ENCODE measurements at places on chromosomes 3 and 15.
A peak's percentile ranks its signal among the peaks of the same experiment; 100 is the strongest.

- peaks cover 6% of the 10 kb centered on the region for H3K4me1 ChIP-seq
- H3K27ac ChIP-seq: no peak overlapping the region
- no peaks in the 10 kb centered on the region for H3K27me3 ChIP-seq
- DNase-seq: no peak
- H3K36me3 ChIP-seq: no peaks in the 10 kb centered on the region
Observed at GRCh38 chr3:58528629-58529028, 8.4 kb downstream of the ACOX2 start.

GRCh38 chr3:116046350-116046749 is 398.9 kb downstream of the LSAMP start:
- H3K27ac ChIP-seq: no peak overlapping the region
- H3K4me3 ChIP-seq: no peak overlapping the region
- no peak for DNase-seq
- no peaks in the 10 kb centered on the region for H3K27me3 ChIP-seq
- no peaks in the 10 kb centered on the region for H3K4me1 ChIP-seq

GRCh38 chr3:186746008-186746407 is 28.8 kb downstream of the KNG1 start:
- peak; percentile 26 for DNase-seq
- H3K4me3 ChIP-seq: no peak overlapping the region
- H3K4me1 ChIP-seq: peaks cover 4% of the 10 kb centered on the region
- no peaks in the 10 kb centered on the region for H3K36me3 ChIP-seq
- H3K27ac ChIP-seq: no peak overlapping the region
- no peaks in the 10 kb centered on the region for H3K27me3 ChIP-seq

GRCh38 chr15:83476066-83476465 is 28.9 kb downstream of the SH3GL3 start:
- no peaks in the 10 kb centered on the region for H3K4me1 ChIP-seq
- H3K27ac ChIP-seq: no peak overlapping the region
- H3K36me3 ChIP-seq: no peaks in the 10 kb centered on the region
- DNase-seq: no peak

- no peak for DNase-seq
- H3K27ac ChIP-seq: no peak overlapping the region
- no peak overlapping the region for H3K4me3 ChIP-seq
- peaks cover 10% of the 10 kb centered on the region for H3K27me3 ChIP-seq
Observed at GRCh38 chr3:150390087-150390486, 18.0 kb upstream of the TSC22D2 start.

DNA sequence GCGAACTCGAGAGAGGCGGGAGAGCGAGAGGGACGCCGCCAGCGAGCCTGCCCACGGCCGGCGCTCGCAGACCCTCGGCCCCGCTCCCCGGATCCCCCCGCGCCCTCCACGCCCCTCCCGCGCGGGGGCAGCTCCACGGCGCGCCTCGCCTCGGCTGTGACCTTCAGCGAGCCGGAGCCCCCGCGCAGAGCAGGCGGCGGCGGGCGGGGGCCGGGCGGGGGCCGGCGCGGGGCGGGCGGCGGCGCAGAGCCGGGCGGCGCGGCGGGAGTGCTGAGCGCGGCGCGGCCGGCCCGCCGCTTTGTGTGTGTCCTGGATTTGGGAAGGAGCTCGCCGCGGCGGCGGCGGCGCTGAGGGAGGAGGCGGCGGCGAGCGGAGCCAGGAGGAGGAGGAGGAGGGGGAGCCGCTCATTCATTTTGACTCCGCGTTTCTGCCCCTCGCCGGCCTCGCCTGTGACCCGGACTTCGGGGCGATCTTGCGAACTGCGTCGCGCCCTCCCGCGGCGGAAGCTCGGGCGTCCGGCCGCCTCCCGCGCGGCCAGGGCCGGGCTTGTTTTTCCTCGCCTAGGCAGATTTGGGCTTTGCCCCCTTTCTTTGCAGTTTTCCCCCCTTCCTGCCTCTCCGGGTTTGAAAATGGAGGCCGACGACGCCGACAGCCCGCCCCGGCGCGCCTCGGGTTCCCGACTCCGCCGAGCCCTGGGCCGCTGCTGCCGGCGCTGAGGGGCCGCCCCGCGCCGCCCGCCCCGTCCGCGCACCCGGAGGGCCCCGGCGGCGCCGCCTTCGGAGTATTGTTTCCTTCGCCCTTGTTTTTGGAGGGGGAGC is 524 bp downstream of the IGF1R start:
- peak; percentile 40 for DNase-seq
- H3K4me3 ChIP-seq: peak overlapping the region; percentile 81
- H3K36me3 ChIP-seq: peaks cover 3% of the 10 kb centered on the region
- H3K27ac ChIP-seq: peak overlapping the region; percentile 81
- H3K27me3 ChIP-seq: peaks cover 40% of the 10 kb centered on the region

DNA sequence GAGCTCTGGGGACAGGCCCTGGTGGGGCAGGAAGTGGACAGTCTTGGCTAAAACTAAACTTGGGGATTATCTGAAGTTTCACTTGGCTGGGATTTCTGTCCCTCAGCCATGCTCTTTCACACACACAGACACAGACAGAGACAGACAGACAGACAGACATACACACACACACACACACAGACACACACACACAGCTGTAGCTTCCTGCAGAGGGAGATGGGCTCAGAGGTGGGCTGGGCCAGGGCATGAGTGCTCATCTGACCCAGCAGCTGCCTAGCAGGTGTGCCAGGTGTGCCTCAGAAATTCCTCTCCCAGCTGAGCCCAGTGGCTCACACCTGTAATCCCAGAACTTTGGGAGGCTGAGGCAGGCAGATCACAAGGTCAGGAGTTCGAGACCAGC is 3.3 kb downstream of the RHOV start:
- no peak overlapping the region for H3K4me3 ChIP-seq
- H3K36me3 ChIP-seq: no peaks in the 10 kb centered on the region
- H3K27ac ChIP-seq: no peak overlapping the region
- DNase-seq: no peak
- peaks cover 9% of the 10 kb centered on the region for H3K4me1 ChIP-seq

DNA sequence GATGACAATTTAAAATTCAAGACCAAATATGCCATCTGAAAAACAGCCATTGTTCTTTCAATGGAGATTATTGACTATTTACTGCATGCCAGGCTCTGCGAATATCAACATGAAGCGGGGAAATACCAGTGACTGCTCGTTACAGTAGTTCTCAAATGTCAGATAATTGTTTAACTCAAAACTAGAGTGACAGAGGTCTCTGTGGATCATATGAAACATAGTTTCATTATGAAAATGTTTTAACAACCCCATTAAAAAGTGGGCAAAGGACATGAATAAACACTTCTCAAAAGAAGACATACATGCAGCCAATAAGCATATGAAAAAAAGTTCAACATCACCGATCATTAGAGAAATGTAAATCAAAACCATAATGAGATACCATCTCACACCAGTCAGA is 50.0 kb upstream of the GPR149 start:
- no peak for DNase-seq
- no peaks in the 10 kb centered on the region for H3K36me3 ChIP-seq
- no peak overlapping the region for H3K27ac ChIP-seq
- H3K4me1 ChIP-seq: no peaks in the 10 kb centered on the region
- no peak overlapping the region for H3K4me3 ChIP-seq

- H3K36me3 ChIP-seq: peaks cover 22% of the 10 kb centered on the region
- H3K4me1 ChIP-seq: no peaks in the 10 kb centered on the region
- no peaks in the 10 kb centered on the region for H3K27me3 ChIP-seq
- no peak overlapping the region for H3K27ac ChIP-seq
Observed at GRCh38 chr3:183015185-183015584, 34.8 kb upstream of the DCUN1D1 start.

All from activated CD8-positive, alpha-beta T cell treated with anti-CD3 and anti-CD28 coated beads, Interleukin-2, amount 10 ng/mL, durations not matched to agents 7 days and 5 days (primary cell).